OCI-M1 (cell line): ENCODE measurements at places on chromosomes 16 and 17.
A peak's percentile ranks its signal among the peaks of the same experiment; 100 is the strongest.

GRCh38 chr17:6797718-6798351 is 21.8 kb downstream of the FBXO39 start:
- DNase-seq = no peak

GRCh38 chr17:66725956-66726355 is 109.0 kb upstream of the CACNG5 start:
- DNase-seq = no peak

DNA sequence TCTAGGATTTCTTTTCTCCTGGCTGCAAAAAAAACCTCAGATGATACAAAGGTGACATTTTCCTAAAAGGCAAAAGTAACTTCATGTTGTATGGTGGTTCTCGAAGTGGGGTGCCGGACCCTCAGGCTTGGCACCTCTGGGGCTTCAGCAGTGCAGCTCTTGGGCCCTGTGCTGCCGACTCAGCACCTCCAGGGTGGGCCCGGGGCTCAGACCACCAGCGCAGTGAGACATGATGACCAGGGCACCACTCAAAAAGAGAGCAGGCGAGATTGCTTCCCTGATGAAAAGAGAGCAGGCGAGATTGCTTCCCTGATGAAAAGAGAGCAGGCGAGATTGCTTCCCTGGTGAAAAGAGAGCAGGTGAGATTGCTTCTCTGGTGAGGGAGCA is 98.7 kb upstream of the ZNF750 start:
- no peak for DNase-seq

- no peak for DNase-seq
These were observed 154.0 kb downstream of the C16orf78 start for GRCh38 chr16:49527611-49528010.

GRCh38 chr16:65876624-65877023 is 489.9 kb upstream of the CDH5 start:
- DNase-seq = no peak

- no peak for DNase-seq
These were observed 4.8 kb downstream of the SCN4A start for GRCh38 chr17:63967953-63968352.

GRCh38 chr17:28527859-28528258 is 21.7 kb downstream of the FOXN1 start:
- DNase-seq = no peak

GRCh38 chr17:78506454-78507309 is 70.5 kb downstream of the DNAH17 start:
- DNase-seq = no peak

DNA sequence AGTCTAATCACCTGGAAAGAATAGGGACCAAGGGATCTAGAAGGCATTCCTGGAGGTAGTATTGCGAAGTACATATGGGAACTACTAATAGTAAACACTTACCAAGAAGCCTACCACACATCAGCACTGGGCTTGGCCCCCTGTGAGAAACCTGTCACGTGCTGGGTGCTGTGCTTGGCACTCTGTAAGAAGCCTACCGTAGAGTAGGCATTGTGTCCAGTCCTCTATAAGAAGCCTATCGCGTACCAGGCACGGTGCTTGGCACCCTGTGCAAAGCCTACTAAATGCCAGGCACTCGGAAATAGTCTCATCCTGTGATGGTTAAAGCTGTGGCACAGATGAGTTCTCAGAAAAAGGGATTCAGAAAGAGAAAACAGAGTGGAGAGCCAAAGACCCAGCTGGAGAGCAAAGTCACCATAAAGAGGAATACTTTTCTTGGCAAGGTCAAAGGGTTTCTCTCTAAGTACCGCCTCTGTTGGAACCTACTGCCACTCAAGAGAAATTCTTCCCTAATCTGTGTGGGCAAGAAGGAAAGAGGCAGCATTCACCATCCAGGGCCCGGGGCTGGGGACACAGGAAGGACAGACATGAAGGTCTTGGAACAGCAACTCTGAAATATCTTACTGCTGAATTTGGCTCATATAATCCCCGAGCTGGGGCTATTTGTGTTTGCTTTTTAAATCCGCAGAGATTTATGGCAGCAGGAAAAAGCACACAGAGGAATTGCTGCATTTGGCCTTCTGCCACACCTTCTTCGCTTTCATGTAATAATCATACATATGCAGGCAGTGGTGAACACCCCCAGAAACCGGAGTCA is 81.8 kb downstream of the VAT1L start:
- no peak for DNase-seq

DNA sequence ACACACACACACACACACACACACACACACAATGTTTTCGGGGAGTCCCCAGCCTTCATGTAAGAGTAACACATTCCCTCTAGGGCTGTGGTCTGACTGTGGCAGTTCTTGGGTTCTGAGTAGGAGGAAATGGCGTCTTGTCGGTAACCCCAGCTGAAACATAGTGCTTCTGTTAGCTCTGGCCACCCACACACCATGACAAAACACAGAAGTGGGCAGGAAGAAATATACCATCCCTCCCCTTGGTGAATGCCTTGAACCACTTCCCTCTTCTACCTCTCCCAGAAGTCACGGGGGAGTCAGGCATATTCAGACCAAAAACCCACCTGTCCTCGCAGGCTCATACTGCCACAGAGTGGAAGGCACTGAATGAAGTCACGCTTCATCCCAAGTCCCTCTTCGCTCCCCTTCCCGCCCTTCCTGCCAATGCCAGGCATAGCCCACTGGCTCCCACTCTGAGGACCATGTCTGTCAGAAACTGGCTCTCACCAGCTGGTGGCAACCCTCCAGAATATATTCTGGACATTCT is 11.5 kb downstream of the SLC35B1 start:
- DNase-seq = peak; percentile 34

- DNase-seq = peak; percentile 84
These were observed 254.4 kb downstream of the C16orf95 start for GRCh38 chr16:87062569-87063442.

GRCh38 chr17:79251824-79252223 is 177.2 kb downstream of the ENGASE start:
- DNase-seq = no peak

- DNase-seq = no peak
These were observed 8.1 kb downstream of the CES4A start for GRCh38 chr16:66996324-66996982.

- no peak for DNase-seq
These were observed 53.9 kb upstream of the ERN1 start for GRCh38 chr17:64183815-64184214.

- DNase-seq = no peak
These were observed 4.3 kb downstream of the SPATA2L start for GRCh38 chr16:89697161-89697615.

- peak; percentile 74 for DNase-seq
These were observed 4.0 kb upstream of the RPL38 start for GRCh38 chr17:74199306-74200092.

DNA sequence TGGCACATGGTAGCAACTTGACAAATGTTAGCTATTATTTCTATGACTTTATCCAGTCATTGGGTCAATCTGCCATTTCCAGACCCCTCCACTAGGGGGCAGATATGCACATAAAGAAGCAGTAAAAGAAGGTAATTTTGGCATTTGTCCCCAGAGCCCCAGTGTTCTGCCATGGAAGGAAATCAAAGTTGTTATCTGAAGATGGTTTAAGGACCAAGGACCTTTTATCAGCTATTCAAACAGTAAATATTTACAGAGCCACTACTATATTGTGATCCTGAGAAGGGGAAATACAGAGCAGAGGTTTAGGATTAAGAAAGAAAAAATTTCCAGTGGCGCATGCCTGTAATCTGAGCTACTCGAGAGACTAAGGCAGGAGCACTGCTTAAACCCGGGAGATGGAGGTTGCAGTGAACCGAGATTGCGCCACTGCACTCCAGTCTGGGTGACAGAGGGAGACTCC is 20.0 kb downstream of the TRAF4 start:
- DNase-seq = peak; percentile 94

DNA sequence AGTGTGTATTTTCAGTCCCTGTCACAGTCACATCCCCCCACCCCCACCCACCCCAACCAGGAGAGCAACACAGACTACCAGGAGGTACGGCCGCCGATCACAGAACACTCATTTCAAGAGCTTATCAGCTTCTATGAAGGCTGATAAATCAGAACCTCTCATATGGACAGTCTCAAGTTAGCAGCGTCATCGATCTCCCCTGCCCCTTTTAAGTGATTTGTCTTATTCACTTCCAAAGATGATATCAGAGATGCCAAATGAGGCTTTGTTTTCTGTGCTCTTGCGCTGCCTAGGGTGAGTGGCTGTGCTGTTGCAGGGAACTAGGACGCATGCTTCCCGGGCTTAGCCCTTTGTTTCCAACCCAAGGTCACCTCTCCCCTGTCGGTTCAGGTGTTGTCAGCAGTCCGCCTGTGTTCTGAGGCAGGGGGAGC is 26.8 kb upstream of the PMFBP1 start:
- DNase-seq = no peak

DNA sequence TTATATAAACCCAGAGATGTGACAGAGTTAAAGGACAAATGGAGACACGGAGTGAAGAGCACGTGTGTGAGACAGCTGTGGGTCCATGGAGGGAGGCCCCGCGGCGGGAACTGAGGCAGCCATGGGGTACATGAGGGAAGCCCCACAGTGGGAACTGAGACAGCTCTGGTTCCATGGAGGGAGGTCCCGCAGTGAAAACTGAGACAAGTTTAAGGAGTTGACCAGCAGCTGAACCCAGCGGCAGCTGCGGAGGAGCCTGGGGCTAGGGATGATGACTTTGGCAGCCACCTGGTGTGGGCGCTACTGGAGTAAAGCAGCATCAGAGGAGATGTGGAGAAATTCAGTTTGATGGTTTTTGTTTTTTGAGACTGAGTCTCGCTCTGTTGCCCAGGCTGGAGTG is 185.1 kb downstream of the RPTOR start:
- DNase-seq = no peak

DNA sequence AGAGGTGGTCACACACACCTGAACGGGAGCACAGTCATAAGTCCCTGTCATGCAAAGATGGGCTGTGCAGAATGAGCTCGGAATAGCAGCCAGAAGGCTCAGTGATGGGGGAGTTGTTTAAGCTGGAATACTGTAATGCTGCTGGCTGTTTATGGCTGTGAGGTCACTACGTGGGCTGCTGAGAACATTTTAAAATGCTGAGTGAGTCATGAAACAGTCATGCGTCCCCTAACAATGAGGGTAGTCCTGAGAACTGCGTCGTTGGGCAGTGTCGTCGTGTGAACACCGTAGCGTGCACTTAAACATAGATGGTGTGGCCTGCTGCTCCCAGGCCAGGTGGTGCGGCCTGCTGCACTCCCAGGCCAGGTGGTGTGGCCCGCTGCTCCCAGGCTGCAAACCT is 39.7 kb downstream of the TBCD start:
- no peak for DNase-seq

DNA sequence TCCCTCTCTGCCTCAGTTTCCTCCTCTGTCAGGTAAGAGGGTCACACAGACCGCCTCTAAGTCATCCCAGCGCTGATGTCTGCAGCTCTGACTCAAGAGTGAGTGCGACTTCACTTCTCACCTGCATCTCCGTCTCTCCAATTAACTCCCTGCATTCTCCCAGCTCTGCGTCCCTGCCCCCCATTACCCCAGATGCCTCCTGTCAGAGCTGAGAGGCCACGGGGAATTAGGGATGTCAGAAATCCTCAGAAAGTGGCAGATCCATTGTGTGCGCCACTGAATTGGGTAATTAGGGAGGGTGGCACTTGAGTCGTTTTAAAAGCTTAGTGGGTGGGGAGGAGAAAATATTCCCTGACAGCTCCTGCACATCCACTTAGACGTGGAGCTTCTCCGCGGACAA is 885.4 kb upstream of the EEF2KMT start:
- no peak for DNase-seq

DNA sequence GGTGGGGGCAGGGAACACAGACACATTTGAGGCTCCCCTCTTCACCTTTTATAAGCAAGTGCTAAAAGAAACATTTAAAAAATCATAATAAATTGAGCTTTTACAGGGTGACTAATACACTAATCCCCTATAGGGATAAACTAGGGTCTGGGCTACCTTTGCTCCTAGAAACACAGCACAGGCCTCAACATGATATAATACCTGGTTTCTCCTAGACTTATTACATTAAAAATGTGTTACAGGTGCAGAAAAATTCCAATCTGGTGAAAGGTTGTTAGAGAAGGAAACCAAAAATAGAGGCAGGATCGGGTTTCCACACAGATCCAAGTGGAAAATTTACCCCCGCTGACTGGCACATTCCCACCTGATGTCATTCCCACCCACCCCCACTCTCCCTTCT is 124.7 kb upstream of the NOG start:
- no peak for DNase-seq

DNA sequence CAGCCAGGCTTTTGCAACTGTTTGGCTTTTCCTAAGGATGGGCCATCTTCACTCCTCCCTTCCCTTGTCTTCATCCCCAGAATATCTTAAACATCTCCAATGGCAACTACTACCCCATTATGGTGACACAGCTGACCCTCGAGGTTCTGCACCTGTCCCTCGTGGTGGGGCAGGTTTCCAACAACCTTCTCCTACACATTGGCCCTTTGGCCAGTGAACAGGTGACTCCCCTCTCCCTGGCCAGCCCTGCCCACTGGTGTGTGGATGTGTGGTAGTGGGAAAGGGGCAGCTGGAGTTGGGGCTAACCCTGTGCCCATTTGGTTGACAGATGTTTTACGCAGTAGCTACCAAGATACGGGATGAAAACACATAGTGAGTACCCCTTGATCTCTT is 4.7 kb downstream of the TMEM106A start:
- no peak for DNase-seq

DNA sequence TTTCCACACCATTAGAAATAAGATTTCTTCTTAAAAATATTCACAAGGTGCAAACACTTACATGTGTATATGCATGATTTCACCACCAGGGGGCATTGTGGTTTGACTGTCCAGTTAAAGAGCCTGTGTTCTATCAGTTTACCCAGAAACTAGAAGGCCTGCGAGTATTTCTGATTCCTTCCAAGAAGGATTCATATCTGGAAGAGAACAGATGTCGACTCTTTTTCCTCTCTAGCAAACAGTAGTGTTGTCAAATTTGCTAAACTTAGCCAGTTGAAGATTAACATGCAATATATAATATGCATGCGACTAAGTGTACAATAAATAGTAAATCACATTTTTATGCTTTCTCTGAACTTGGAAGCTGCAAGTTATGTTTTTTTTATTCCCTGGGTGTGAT is 404.1 kb downstream of the WWOX start:
- peak; percentile 64 for DNase-seq

DNA sequence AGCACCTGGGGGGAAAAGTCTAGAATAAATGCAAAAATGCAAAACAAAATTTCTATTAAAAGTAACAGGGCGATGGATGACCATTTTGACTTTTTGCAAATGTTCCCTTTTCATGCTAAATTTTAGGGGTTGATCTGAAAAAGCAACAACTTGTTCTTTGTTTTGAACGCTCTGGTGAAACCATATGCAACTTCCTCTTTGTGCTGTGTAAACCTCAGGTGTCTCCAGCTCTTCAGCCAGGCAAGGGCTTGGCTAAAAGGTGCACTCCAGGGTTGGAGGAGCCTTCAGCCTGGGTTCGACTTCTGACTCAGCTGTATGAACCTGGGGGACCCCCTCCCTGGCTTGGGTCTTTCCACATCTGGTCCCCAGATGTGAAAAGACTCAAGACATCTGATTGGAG is 9.5 kb downstream of the IRF8 start:
- DNase-seq = no peak

DNA sequence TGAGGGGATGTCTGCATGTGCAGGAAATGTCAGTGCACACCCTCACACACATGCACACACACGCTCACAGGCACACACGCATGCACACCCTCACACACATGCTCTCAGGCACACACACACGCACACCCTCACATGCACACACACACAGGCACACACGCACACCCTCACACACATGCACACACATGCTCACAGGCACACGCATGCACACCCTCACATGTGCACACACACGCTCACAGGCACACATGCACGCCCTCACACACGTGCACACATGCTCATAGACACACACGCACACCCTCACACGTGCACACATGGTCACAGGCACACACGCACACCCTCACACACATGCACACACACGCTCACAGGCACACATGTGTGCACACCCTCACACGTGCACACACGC is 77.6 kb upstream of the ZNF469 start:
- no peak for DNase-seq
